ENCODE measurements at places on chromosomes 5 and 9. TPM values are rescaled to one million over a fixed set of nuclear protein-coding genes. Genes with fewer than 3 reads are reported as not detected.

Gene LCN9
- not detected for total RNA-seq

Gene GFI1B
- not detected for total RNA-seq

Gene ANKRD18B
- 3.1 TPM for total RNA-seq

Gene AHRR
- 0.29 TPM for total RNA-seq

Gene SHISAL2B
- not detected for total RNA-seq

Gene MAST4
- 17.3 TPM for total RNA-seq

Gene C1QTNF2
- 0.22 TPM for total RNA-seq

Gene ABO
- 0.65 TPM for total RNA-seq

Gene CDKN2B-AS1
- not detected for total RNA-seq

Gene LIX1
- under 0.01 TPM for total RNA-seq

All from epithelial cell of proximal tubule (primary cell).